Non-pigmented ciliary epithelial cell (primary cell): ENCODE measurements at places on chromosomes 3 and 15.

DNA sequence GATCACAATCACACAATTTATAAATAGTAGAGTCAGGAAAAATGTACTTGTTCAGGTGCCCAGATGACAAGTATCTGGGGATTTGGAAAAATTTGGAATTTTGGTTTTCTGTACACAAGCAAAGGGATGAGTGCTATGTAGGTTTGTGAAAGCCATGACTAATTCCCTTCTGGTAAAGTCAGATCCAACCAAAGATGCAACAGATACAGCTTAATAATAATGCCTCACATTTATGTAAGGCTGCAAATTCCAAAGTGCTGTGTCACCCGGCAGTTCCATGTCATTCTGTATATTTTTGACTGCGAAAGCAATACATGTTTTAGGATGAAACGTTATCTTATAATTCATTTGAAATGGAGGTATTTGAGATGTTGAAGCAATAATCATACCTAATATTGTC, 102.7 kb upstream of the AGBL1 start:
- peak; percentile 8 for DNase-seq

DNA sequence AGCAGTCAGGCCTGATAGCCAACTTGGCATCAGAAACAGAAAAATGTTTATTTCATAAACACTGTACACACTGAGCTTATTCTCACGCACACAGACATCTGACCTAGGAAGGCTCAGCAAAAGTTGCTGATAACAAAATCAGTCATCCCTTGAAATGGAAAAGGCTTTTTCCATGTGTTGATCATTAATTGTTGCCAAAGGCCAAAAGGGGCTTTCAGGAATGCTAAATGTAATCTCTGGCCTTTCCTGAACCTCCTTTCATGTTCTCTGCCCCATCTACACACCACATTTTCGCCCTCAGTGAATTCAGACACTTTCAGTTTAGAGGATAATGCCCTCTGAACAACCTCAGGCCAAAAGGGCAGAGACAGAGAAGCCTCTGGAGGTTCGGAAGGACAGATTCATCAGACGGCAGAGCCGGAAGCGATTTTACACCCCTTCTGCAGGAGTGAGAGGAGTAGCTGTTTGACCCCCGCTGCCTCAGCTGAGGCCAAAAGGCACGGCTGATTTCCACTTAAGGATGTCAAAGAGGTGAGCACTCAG, 14.5 kb downstream of the RTP4 start:
- DNase-seq = no peak

DNA sequence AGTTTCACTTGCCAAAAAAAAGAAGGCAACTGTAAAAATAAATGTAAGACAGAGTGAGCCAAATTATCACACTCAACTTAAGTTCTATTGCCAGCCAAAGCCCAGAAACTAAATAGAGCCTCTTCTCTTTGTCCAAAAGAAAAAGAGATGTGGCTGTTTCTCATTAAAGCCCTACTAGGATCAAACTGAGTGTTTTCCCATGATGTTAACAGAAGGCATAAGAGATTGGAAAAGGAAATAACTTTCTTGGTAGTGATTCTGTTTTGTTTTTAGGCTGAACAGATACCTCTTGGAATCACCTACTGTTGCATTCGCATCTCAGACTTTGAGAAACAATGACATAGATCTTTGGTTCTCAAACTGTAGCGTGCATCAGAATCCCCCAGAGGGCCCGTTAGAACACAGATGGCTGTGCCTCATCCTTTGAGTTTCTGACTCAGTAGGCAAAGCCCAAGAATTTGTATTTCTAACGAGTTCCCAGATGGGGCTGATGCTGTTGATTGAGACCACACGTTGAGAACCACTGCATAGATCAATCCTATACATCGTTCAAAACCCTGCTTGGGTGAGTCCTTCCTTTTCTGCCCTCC, 42.5 kb upstream of the SRGAP3 start:
- DNase-seq = no peak

DNA sequence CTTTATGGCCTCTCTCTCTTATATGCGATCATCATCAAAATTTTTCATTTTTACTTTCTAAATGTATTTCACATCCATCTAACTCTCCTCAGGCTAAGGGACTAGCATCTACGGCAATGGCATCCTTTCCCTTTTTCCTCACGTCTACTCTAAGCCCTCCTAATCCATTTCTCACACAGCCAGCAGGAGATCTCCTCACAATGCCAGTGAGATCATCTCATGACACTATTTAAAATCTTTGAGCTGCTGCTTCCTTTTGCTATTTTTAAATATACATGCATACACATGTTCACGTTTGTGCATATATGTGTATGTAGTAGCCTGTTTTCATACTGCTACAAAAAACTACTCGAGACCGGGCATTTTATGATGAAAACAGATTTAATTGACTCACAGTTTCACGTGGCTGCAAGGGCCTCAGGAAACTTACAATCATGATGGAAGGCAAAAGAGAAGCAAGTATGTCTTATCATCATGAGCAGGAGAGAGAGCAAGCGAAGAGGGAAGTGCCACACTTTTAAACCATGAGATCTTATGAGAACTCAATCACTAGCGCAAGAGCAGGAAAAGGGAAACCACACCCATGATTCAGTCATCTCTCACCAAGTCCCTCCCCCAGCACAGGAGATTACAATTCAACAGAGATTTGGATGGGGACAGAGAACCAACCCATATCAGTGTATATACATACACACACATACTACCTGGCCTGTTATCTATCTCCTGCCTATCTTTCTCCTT, 599.2 kb upstream of the ROBO1 start:
- no peak for DNase-seq

GRCh38 chr3:106611841-106612240, 743.0 kb upstream of the CBLB start:
- no peak for DNase-seq

DNA sequence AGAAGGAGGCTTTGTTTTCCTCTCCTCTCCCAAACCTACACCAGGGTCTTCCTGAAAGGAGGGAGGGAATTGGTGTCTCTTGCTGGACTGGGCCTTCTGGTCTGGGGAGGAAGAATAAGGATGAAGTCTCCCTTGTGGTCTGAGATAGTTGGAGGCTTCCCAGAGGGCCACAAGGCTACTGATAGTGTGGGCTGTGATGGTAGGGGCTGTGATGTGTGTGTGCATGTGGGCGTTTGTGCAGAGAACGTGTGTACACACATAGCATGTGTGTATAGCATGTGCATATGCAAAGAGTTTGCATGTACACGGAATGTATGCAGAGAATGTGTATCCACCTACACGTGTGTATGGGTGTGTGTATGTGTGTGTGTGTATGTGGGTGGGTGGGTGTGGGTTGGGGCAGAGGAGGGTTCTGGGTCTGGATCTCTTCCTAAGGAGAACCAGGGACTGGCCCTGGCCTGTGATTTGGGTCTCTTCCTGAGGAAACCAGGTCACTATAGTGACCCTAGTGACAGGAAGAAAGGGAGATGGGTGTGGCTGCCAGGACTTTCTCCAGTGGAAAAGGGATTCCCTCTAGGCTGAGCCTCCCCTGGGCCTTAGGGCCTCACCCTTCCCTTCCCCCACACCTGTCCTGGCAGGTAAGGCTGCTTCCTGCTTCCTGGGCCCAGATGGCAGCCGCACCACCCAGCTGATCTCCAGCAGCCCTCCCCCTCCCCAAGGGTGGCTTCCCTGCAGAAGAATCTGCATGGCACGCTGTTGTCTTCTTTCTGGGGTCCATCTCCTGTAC, 1.7 kb downstream of the FLNB start:
- no peak for DNase-seq

- DNase-seq = no peak
Observed at GRCh38 chr3:185988080-185988815, 50.4 kb upstream of the TRA2B start.

GRCh38 chr3:41200669-41201021, 1.3 kb downstream of the CTNNB1 start:
- no peak for DNase-seq

DNA sequence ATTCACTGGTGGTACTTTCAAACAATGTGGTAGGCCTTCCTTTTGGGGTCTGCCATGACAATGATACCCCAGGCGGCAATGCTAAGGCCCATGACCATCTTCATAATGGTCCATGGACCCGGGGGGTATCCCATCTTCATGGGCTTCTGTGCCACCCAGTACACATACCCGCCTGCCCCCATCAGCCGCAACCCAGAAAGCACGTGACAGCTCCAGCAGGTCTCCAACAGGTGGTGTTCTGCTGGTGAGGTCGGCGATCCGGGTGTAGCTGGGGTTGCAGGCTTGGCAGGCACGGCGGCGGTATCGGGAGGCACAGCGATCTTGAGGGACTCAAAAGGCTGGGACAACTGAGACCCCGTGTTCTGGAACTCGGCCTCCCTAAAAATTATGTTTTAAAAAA, 214.5 kb downstream of the SNRPN start:
- DNase-seq = no peak

- no peak for DNase-seq
Observed at GRCh38 chr3:191239407-191240031, 40.5 kb downstream of the OSTN start.

DNA sequence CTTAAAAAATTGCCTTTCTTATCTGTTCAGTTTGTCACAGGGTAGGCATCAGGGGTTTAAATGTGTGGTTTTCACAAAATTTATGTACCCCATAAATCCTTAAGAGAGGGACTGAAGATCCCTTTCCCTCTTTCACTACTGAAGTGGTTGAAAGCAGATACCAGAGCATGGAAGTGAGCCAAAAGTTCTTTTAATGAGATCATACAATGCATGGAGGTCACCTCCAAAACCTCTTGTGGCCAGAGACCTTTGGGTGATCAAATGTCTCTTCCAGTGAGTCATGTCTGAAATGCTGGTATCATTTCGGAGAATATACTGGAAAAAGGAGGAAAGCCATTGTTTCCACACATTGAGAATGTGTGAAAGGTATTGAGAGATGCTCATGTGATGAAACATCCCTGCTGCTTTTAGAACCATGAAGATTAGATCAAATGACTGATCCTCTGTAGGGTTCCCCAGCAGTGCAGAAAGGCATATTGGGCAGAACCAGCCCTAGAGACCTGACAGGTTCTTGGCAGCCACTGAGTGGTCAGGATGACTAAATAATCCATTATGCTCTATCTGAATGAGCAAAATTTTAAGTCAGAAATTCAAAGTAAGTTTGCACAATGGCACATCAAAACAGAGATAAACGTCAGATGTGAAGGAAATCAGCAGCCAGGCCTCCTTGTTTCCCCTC, 165.8 kb upstream of the SLC2A2 start:
- DNase-seq = peak; percentile 93

- no peak for DNase-seq
Observed at GRCh38 chr15:70055601-70056051, 42.1 kb downstream of the TLE3 start.
